ENCODE measurements at places on chromosomes 7 and 10.

DNA sequence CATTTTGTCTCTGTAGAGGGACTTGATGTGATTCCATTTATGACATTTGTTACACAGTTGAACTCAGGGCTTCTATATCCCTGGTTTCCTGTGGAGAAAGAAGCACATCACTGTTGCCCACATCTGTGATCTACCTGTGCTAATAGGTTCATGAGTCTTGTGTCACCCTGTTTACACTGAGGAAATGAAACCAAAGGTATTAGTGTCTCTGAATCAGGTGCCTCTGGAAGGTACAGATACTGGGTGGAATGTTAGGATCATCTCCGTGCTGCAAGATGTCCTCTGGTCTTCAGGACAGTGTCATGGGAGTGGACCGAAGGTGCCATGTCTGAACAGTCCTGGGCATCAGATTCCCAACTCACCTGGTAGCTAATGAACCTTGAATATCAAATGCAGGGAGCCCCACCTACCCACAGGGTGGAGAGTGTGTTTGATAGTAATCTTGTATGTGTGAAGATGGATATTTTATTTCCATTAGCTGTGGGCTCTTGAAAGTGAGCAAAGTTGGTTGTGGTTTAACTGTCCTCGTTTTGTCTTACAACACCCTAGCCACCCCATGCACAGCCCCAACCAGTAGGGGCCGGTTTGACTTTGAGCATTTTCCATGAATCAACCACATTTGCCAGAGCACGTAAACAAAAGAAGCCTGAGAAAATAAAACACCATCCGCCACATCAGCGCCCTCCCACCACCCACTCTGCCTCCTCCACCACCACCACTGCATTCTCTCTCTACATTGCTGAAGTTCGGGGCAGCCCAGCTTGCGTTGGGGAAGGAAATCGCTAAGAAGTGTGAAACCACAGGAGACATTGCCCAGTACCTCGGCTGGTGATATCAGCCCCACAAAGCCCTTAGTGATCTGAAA, 40.7 kb downstream of the TARP start:
- DNase-seq: peak; percentile 23

DNA sequence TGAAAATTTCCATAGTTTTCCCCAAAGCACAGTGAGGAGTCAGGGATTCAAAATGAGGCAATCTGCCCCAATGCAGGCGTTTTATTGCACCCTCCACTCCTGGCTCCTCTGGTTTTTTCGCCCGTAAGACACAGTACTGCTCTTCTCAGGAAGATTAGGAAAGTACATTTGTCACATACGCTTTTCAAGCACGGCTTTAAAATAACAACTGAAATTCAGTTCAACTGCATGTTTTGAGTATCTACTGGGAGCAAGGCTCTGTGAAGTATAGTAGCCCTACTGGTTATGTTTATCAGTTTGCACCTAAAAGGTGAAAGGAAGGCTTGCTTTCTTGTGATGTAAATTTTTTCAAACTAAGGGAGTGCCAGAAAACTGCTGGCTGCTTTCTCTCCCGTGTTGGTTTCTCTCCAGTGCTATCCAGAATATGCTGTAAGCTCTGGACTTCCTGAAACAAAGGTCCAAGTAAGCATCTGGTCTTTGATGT, 1.9 kb upstream of the SGMS1 start:
- DNase-seq: no peak

GRCh38 chr7:145737617-145738016, 379.0 kb upstream of the CNTNAP2 start:
- no peak for DNase-seq

DNA sequence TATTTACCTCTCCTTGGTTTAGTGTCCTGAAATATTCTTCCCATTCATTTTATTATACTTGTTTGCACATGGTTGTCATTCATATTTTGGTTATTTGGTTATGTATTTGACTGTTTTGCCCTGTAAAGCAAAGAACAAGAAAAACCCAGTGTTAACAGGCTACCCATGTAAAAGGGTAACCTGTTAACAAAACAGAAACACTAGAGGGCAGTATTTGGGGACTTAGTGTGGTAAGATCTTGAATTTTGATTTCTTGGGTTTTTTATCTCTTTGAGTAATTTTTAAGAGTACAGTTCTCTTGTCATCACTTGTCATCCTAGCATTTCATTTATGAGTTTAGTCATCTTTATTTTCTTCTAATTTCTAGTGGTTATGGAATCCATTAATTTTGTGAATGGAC, 51.3 kb downstream of the POLL start:
- peak; percentile 39 for DNase-seq

- no peak for DNase-seq
These were observed 8.6 kb downstream of the FBXW4 start for GRCh38 chr10:101686133-101686925.

DNA sequence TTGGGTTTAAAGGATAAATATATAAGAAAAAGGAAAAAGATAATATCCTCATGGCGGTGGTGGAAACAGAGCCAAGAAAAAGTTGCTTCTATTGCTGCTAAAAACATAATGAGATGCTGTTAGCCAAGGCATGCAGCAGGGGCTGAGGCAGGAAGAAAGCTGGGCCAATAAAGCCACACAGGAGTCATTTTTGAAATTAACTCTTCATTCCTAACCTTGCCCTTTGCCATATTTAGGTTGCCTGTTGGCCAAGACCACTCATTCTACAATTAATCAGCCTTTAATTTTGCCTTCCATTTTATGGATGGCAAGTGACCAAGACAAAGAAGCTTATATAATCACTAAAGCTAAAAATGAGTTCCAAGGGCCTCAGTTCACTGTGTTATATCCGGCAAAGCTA, 58.2 kb downstream of the ARMH3 start:
- no peak for DNase-seq

GRCh38 chr7:80967071-80967916, 48.4 kb upstream of the SEMA3C start:
- DNase-seq: peak; percentile 15

GRCh38 chr10:74813381-74814259, 12.8 kb upstream of the KAT6B start:
- no peak for DNase-seq

DNA sequence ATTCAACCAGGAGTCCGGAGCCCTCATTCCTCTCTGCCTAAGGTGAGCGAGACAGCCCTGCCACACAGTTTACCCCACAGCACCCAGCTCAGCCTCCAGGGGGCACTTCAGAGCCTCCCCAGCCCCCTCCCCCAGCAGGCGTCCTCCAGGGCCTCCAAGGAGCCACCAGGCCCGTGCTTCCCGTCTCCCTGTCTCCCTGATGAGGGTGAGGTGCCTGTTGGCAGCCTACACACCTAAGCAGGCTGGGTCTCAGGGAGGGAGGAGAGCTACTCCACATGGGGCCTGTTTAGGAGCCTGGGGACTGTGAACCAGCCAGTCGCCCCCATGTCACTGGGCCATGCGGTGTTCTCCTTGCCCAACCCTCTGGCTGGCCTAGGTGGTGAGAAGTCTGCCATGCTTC, 28.9 kb upstream of the TRIM8 start:
- peak; percentile 29 for DNase-seq

DNA sequence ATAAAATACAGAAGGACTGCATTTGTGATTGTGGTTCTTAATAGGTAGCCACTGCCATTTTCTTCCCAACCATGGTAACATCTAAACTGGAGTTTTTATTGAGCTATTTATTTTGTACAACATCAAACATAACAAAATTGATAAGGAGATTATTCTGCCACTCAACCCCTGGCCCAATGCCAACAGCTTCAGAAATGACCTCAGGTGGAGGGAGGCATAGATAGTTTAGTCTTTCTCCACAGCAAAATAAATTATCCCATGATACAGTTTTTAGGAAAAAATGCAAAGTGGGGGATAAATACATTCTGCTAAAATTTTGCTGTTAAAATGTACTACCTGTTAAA, 57.6 kb downstream of the LRRTM3 start:
- DNase-seq: no peak

GRCh38 chr10:47152861-47153349, 147.1 kb upstream of the GDF10 start:
- no peak for DNase-seq

GRCh38 chr10:60420991-60421894, 31.6 kb upstream of the ANK3 start:
- DNase-seq: peak; percentile 52

GRCh38 chr7:103947026-103947655, 42.3 kb downstream of the RELN start:
- DNase-seq: no peak
